ENCODE measurements at places on chromosomes 1 and 21.

DNA sequence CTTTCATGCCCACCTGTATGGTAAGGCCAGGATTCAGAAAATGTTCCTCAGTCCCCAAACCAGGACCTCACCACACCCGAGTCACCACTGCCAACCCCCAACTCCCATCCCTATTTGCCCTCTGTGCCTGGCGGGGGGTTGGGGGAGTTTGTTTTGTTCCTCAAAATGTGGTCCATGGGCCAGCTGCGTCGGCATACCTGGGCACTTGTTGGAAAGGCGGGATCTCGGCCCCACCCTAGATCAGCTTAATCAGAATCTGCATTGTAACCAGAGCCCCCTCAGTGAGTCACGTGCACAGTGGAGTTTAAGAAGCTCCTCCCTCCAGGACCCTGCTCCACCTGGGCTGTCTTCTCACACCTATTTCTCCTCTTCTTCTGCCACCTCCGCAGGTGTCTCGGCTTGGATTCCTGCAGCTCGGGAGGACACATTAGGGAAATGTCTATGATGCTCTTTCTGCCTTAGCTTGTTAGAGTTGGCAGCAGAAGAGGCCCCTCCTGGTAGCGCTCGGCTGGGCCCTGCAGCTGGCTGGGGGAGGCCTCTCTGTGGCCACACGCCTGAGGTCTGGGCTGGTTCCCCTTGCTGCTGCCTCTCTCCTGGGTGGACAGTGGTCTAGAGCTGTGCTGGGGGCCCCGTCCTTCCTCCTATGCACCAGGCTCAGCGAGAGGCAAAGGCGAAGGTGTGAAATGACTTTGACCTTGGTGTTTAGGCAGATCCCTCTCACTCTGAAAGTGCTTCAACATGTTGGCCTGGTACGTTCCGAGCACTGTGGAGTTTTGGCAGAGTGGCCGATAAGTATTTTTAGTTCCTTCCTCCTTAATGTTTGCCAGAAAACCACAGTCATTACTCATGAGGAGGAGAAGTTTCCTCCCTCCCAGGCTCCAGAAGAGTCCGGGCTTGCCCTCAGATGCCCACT is 41.8 kb upstream of the CAMTA1 start:
- no peak for DNase-seq

GRCh38 chr1:167955915-167956314 is 19.0 kb upstream of the MPC2 start:
- no peak for DNase-seq

DNA sequence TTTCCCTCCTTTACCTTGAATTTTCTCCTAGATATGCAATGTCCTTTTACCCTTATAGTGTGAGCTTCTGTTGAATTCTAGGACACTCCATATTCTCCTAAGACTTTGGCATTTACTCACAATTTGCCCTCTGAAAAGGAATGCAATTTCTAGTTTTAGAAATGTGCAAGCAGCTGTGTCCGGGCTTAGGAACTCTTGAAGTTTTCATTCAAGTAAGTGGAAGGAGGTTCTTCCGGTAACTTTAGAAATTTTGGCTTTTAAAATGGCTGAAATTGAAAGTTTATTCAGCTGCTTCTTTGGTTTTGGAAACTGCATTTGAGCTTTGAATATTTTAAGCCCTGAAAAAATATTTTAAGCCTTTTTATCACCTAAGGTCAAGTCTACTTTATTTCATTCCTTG is 56.3 kb downstream of the DPH5 start:
- no peak for DNase-seq

DNA sequence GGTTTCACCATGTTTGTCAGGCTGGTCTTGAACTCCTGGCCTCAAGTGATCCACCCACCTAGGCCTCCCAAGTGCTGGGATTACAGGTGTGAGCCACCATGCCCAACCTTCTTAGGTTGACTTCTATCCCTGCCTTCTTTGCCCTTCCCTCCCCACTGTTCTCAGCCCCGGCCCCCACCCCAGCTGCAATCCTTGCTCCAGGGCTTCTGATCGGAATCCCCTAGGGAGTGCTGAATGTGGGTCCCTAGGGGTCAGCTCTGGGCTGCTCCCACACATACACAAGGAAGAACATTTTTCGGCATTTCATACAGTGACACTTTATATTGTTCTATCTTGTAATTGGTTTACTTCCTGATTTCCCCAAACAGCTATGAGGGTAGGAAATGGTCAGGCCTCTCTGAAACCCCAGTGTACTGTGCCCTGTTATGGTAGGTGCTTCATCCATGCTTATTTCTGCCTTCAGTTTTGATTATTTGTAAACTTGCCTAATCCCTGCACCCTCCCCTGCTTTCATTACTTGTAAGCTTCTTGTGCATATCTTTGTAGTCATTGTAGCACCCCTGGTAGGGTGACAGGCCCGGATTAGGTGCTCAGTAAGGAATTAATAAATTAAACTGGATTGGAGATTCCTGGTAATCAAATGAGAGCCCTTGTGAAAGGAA is 5.8 kb upstream of the SRP9 start:
- no peak for DNase-seq

- DNase-seq: no peak
Observed at GRCh38 chr1:236819856-236820255, 24.8 kb downstream of the MTR start.

Data from T-helper 1 cell (primary cell).